ENCODE measurements at places on chromosomes 2 and 18.

- no peak for DNase-seq
These were observed 251.0 kb downstream of the NDUFA10 start for GRCh38 chr2:239774142-239774462.

GRCh38 chr18:55319459-55320193 is 268.4 kb downstream of the TCF4 start:
- DNase-seq, result no peak

GRCh38 chr2:109182426-109182825 is 53.4 kb downstream of the SH3RF3 start:
- DNase-seq, result no peak

DNA sequence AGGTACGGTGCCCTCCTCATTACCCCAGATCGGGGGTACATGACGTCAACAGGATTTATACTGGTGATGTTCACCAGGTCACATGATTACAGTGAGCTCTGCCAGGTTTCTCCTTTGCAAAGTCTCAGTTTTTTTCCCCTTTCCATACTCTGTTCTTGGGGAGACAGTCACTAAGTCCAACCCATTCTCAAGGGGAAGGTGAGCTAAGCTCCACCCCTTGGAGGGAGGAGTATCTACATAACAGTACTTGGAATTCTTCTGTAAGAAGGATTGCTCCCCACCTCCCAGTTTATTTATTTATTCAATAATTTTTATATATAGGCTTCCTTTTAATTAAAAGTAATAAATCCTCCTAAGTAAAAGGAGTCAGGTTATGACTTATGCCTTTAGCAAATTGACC is 34.1 kb upstream of the SOS1 start:
- DNase-seq, result no peak

DNA sequence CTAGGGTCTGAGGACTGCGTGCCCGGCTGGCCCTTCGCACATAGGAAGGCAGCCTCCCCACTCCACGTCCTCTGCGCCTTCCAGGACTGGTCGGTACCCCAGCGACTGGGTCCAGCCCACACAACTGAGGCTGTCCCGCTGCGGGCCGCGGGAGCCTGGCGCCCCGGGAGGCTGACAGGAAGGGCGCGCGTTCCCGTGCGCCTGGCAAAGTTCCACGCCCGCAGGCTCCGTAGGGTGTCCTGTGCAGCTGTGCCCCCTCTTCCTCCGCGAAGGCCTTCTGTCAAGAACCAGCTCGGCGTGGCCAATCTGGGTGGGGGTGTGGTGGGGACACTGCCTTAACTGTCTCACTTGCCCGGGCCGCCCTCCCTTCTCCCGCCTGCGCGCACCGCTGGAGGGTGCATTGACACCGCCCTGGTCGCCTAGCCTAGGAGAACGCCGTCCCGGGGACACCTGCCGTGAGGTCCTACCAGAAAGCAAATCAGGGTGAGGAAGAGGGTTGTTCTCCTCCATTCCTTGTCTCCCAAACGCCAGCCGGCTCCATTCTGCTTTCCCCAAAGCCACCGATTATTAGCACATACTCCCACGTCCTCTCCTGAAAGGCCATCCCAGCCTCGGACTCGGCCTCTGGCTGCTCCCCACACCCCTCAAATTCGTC is 618 bp upstream of the LYPD1 start:
- no peak for DNase-seq

DNA sequence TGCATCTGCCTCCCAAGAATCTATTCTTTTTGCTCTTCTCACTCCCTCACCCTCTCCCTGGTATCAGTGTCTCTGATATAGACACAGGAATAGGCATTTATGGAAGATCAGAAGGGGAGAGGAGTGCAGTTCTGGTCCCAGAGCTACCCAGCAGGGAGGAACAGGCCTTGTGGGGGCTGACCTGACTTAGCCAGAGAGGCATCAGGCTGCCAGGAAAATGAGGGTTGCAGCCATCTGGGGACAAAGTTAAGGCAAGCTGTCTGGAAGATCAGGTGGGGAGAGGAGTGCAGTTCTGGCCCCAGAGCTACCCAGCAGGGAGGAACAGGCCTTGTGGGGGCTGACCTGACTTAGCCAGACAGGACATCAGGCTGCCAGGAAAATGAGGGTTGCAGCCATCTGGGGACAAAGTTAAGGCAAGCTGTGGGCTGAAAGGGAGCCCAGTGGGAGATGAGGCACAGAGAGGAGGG is 69.9 kb upstream of the HK2 start:
- no peak for DNase-seq

DNA sequence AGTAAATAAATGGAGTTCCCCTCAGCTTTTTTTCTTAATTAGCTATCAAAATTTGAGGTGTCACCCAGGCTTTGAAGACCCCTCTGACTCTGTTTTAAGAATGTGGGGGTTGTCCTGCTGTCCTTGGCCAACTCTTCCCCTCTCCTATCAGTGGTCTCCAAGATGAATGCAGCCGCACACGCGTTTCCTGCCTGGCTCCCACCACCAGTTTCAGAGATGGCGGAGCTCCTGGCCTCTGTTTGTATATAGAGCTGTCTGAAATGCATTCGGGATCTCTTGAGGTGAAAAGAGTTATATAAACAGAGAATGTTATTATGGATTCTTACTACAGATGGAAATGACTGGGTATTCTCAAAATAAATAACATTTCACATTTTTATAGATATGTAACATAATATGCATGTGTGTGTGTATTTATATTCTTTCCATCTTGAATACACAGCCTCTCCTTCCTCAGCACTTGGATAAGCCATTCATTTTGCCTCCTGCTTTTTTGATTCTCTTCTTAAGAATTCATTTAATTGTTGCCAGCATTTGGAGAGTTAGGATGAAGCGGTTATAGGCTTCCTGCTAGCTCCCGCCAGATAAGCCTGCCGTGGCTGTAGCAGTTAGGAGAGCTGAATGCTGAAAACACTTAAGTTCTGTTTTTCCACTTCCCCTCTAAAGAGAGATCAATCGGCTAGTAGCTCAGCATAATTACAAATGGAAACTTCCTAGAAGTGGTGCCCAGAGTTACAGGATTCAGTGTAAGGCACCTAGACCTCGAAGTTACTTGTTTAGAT is 659.3 kb upstream of the FANCL start:
- no peak for DNase-seq

- no peak for DNase-seq
These were observed 188.7 kb upstream of the HNMT start for GRCh38 chr2:137775529-137775928.

DNA sequence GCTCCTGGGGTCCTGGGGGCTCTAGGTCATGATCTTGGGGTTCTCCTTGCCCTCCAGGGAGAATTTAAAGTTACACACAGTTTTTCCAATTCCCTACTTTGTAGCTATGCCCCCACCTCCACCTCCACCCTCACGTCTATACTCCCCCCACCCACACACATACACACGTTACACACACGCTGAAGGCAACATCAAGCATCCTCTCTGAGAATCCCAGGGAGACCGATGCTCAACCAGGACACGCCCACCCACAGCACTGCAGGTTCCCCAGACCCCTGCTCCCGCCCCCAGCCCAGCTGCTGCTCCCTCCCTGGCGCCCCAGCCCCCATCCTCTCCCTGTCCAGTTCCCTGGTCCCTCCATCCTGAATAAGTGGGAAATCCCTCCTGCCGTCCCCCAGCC is 6.4 kb upstream of the TNS1 start:
- no peak for DNase-seq

GRCh38 chr2:84971510-84972206 is 697 bp downstream of the KCMF1 start:
- peak; percentile 72 for DNase-seq

- no peak for DNase-seq
These were observed 276.9 kb downstream of the ZNF804A start for GRCh38 chr2:184875212-184875611.

GRCh38 chr18:76554547-76555222 is 59.6 kb upstream of the ZNF516 start:
- no peak for DNase-seq

DNA sequence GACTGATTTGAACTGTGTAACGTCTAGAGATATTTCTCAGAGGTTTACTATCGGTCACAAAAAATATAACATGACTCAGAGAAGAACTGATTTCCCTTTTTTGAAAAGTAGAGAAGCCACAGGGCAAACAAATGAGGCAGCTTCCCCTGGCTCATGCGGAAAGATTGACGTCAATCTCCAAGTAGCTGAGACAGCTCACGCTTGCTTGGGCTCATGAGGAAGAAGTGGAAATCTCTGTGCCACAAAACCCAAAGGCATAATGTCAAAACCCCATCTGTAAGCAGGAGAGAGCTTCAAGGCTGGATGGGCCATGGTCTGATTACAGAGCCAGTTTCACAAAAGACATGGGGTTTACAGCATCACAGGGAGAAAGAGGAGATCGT is 188.1 kb downstream of the ARL4C start:
- DNase-seq, result peak; percentile 71

- DNase-seq, result no peak
These were observed 202.4 kb downstream of the ARL6IP6 start for GRCh38 chr2:152920846-152921245.

DNA sequence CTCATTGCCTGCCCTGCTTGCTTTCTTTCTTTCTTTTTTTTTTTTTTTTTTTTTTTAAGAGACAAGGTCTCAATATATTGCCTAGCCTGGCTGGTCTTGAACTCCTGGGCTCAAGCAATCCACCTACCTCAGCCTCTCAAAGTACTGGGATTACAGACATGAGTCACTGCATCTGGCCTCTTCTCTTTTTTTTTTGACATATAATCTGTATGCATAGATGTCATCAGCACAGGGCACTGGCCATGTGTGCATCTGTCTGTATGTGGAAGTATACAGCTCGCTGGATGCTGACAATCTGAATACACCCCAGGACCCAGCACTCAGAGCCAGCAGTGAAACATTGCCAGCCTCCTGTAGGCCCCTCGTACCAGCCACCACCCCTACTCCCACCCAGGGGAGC is 49.5 kb downstream of the TFCP2L1 start:
- DNase-seq, result no peak

DNA sequence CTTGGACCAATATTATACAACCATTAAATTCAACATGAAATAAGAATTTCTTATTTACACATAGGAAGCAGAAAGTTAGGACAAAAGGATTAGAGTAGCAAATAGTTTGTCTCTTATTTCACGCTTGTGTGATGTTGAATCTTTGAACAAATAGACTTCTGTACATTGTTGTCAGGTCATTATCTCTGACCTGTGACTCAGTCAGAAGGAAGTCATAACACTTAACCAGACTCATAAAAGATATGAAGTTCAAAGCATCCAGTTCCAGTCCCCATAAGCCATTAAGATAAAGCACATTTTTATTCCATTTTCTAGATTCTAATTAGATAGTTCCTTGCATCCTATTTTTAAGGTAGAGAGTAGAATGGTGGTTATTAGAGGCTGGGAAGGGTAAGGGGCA is 130.8 kb downstream of the UPP2 start:
- DNase-seq, result no peak

DNA sequence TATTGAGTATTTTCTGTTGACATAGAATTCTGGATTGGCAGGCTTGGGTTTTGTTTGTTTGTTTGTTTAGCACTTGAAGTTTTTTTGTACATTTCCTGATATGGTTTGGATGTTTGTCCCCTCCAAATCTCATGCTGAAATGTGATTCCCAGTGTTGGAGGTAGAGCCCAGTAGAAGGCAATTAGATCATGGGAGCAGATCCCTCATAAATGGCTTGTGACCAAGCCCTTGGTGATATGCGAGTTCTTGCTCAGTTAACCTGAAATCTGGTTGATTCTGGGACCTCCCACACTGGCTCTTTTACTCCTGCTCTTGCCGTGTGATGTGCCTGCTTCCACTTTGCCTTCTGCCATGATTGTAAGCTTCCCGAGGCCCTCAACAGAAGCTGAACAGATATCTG is 98.0 kb downstream of the PTPN4 start:
- DNase-seq, result no peak

DNA sequence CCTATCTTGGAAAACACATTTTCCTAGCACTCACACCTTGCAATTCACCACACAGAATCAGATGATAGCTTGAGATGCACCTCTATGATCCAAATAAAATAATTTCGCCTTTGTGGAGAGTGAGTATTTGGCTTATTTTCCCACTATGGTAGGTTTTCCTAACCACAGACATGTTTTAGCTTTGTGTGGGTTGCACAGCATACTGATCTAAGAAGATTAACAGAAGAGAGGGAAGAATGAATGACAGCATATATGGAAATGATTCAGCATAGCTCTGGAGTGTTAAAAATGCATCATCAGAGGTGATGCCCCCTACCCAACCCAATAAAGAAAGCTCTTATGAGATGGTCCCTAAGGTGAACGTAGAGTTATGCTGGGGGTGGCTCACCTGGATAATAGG is 72.5 kb downstream of the GCA start:
- DNase-seq, result no peak

GRCh38 chr2:3194828-3195227 is 182.8 kb downstream of the EIPR1 start:
- DNase-seq, result no peak

- DNase-seq, result no peak
These were observed 19.0 kb downstream of the CABYR start for GRCh38 chr18:24157855-24158254.

GRCh38 chr2:6970551-6970950 is 53.3 kb downstream of the RNF144A start:
- DNase-seq, result no peak

DNA sequence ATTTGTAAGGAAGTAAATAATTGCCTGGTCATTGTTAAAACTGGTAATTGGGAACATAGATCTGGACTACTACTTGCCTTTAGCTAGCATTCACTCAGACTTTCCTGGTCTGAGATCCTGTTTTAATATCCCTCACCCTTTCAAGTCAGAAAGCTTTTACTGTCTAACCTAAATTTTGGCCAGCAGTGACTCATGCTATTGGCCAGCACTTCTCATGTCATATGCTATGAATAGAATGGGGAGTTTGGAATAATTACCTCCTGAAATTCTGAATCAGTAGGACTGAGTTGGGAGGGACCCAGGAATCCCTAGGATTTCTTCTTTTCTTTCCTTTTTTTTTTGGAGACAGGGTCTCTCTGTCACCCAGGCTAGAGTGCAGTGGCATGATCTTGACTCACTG is 19.3 kb downstream of the STK36 start:
- no peak for DNase-seq

DNA sequence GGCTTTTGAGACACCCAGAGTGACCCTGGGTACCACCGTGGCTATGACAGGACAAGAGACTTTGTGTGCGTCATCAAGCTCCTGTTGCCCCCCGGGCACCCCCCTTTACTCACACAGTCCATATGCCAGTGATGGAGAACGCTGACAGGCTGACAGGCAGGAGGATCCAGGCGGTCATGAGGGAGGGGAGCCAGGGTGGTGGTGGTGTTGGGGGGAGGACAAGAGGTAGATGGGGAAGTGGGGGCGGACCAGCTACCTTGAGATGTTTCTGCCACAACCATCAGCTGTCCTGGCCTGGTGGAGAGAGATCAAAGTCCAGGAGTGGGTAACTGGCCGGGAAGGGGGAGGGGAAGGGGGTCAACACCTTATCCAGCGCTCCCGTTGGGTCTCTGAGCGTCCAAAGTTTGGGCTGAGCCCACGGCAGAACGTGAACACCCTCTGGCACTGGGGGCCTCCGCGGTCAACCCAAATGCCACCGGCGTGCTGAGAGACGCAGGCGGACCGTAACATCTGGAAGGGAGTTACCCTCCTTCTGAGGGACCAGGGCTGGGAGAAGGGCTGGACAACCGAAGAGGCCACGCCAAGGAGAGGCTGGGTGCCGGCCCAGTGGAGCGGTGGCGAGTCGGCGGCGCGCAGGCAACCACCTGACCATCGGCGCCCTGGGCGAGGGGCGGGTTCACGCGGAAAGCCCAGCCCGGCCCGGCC is 575 bp downstream of the TMEM150A start:
- peak; percentile 18 for DNase-seq

All from CD4-positive, alpha-beta T cell treated with Interleukin-1 beta for 1 hour (primary cell).